Activated T-cell treated with anti-CD3 and anti-CD28 coated beads for 1 hour (primary cell): ENCODE measurements at places on chromosomes 13 and 19.

DNA sequence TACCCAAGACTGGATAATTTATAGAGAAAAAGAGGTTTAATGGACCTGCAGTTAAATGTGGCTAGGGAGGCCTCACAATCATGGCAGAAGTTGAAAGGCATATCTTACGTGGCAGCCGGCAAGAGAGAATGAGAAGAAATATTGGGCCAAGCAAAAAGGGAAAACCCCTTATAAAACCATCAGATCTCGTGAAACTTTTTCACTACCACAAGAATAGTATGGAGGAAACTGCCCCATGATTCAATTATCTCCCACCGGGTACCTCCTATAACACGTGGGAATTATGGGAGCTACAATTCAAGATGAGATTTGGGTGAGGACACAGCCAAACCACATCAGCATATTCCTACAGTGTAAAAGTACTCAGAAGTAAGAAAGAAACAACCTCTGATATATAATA, 4.7 kb upstream of the KBTBD7 start:
- no peak for DNase-seq

GRCh38 chr13:26941345-26942174, 181.0 kb upstream of the GPR12 start:
- no peak for DNase-seq

- DNase-seq: no peak
These were observed 110.3 kb downstream of the NHLRC3 start for GRCh38 chr13:39148513-39148961.

- DNase-seq: no peak
These were observed 27.4 kb upstream of the VN1R4 start for GRCh38 chr19:53294786-53295441.

DNA sequence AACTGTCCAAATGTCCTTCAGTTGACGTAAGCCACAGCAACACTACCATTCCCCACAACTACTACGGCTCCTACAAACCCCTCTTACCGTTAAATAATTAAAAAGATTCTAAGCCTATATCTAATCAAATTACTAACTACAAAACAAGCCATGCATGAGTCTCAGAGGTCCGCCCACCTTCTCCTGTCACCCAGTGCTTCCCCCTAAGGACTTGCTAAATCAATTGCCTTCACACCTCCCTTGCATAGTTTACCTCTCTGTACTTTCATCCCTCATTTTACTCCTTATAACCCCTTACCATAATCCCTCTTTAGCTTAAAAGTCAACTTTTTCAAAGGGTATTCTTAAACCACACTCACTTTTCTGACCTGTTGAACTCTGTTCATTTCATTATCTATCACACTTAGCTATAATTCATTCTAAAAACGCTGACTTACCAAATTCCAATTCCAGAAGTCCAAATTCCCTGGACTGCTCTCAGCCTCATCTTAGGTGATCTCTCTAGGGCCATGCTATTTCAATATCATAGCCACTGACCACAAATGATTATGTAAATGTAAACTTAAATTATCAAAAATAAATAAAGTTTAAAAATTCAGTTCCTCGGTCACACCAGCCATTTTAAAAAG, 187.8 kb downstream of the DIAPH3 start:
- no peak for DNase-seq

DNA sequence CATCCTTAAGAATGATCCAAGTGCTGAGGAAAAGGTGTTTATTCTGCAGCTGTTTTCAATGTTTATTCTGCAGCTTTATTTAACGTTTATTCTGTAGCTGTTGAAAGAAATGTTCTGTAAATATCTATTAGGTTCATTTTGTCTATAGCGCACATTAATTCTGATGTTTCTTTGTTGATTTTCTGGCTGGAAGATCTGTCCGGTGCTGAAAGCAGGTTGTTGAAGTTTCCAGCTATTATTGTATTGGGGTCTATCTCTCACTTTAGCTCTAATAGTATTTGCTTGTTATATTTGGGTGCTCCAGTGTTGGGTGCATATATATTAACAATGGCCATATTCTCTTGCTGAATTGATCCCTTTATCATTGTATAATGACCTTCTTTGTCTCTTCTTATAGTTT, 20.2 kb downstream of the CD70 start:
- DNase-seq: no peak

DNA sequence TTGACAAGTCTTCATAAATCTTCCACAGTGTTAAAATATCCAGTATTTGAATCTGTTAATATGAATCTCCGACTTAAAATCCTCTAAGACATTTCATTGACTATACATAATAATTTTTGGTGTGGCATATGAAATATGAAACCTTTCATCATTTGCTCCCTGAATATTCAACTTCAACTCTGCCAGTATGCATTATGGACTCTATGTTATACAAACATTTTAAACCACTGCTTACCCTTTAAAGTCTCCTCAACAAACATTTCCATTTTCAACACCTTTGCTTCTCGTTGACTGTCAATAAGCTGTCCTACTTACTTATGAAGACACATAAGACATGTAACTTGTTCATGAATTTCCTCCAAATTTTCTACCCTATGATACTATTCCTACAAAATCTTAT, 579.4 kb upstream of the SLITRK6 start:
- no peak for DNase-seq

- DNase-seq: no peak
These were observed at the start of gene PPFIA3 for GRCh38 chr19:49119411-49120324. Gene PPFIA3 (plus strand): TSS chr19:49119544. CDS start chr19:49127874, 8,330 bp downstream.

DNA sequence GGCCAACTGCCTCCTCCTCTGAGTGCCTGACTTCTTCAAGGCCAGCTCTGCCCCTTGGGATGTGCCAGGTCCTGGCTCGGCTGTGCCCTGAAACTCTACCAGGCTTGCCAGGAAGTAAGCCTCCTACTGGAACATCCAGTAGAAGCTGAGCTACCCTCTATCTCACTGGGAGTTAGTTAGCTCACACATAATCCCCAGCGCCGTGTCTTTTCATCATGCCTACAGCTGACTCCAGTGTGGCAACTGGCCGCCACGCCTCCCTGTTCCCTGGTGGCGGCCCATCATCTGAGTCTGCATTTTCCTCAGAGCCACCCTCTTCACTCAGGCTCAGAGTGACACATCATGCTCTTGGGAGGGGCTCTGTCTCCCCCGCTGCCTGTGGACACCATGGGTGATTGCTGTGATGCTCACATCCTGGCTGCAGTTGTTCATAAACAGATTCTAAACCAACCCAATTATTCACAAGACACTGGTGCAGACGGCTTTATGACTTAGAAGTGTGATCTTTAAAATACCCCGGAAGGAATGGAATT, 131.9 kb upstream of the IRS2 start:
- no peak for DNase-seq

DNA sequence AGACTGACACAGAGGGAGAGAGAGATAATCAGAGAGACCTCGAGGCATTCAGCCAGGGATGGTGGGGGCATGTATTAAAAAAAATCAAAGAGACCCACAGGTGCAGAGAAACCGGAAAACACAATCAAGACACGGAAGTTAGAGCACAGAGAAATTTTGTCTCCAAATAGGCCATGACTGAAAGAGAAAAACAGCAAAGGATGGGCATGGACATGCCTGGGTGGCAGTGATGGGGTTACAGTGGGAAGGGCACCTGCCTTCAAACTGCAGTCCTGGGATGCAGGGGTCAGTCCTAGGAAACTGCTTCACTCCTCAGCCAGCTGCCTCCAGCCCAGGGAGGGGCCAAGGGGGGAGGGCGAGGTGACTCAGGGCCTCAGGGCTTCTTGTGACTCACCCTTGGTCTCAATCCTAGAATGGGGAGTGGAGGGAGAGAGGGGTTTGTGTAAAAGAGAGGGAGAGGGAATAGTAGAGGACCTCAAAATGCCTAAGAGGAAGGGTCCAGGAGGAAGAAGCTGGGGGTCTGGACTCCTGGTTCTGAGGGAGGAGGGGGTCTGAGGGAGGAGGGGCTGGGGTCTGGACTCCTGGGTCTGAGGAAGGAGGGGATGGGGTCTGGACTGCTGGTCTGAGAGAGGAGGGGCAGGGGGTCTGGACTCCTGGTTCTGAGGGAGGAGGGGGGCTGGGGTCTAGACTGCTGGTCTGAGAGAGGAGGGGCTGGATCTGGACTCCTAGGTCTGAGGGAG, 3.6 kb upstream of the KCNN4 start:
- DNase-seq: peak; percentile 55

GRCh38 chr13:75875450-75875849, 239.3 kb downstream of the LMO7 start:
- no peak for DNase-seq

DNA sequence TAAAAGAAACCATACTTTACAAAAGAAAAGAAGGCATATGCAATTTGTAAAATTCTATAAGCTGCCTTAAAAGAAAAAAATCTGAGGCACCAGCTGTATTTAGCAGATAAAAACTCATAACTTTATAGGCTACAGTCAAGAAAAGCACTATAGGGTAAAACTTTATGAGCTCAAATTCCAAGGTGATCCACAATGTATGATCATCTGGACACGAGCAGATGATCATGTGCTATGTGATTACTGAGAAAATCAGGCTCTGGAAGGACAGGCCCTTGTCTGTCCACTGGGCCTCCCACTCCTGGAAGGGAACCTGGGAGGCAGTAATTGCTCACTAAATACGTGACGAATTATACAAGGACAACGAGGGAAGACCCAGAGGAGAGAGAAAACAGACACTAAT, 7.3 kb downstream of the GRTP1 start:
- DNase-seq: no peak

- no peak for DNase-seq
These were observed 470.2 kb upstream of the PRR20A start for GRCh38 chr13:56670563-56670962.

DNA sequence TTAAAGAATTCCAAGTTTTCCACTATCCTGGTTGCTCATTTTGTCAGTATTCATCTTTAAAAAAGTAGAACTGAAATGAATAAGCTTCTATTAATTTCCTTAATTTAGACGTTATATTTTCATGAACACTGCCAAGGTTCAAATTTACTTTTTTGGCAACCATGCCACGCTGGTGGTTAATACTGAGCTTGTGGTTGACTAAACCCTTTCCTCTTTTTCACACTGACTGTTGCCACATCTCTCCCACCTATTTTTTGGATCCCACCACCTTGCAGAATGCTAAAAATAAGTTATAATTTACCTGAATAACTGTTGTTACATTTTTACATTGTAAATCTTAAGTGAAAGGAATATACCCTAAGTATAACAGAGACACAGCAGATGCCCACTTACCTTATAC, 45.0 kb downstream of the FLT3 start:
- no peak for DNase-seq

GRCh38 chr19:8045872-8046568, 6.5 kb upstream of the CCL25 start:
- no peak for DNase-seq

- DNase-seq: no peak
These were observed 268.1 kb downstream of the DNAJC15 start for GRCh38 chr13:43291287-43292060.

- no peak for DNase-seq
These were observed 9.8 kb upstream of the STK24 start for GRCh38 chr13:98586400-98587345.

- DNase-seq: no peak
These were observed 367.4 kb downstream of the SPRY2 start for GRCh38 chr13:79973533-79973963.

- DNase-seq: no peak
These were observed 40.8 kb downstream of the UNC13A start for GRCh38 chr19:17647071-17648020.

DNA sequence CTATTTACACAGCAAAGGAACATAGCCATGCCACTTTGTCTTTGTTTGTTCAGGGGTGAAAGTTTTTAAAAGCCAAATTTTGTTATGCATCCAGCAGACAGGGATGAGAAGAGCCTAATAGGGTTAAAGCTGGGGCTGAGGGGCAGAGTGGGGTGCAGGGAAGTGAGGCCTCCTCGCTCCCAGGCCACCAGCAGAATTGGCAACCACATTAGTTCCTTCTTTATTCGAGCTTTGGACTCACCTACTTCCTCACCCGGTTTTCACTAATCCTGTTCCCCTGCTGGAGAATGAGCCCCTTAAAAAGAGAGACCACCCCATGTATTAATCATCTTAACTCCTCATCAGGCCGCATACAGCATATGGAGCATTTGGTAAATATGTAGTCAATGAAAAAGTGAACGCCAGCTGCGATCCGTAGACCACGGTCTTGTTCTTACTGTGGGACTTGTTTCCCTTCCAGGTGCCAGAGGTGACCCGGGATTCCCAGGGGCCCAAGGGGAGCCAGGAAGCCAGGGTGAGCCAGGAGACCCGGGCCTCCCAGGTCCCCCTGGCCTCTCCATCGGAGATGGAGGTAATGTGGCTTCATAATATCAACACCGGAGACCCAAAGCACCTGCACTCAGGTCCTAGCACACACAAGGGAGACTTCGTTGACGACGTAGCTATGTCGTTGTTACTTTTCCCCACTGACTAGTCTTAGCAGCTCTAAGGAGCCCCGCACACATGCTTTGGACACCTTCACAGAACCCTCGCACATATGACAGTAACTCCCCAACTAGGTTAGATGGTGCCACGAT, 112.1 kb downstream of the RAB20 start:
- no peak for DNase-seq

- no peak for DNase-seq
These were observed 215.6 kb downstream of the LIG4 start for GRCh38 chr13:107999751-108000150.

GRCh38 chr13:101916775-101917474, 464.4 kb downstream of the ITGBL1 start:
- DNase-seq: no peak

- no peak for DNase-seq
These were observed 7.7 kb downstream of the N4BP2L2 start for GRCh38 chr13:32530841-32531253.

DNA sequence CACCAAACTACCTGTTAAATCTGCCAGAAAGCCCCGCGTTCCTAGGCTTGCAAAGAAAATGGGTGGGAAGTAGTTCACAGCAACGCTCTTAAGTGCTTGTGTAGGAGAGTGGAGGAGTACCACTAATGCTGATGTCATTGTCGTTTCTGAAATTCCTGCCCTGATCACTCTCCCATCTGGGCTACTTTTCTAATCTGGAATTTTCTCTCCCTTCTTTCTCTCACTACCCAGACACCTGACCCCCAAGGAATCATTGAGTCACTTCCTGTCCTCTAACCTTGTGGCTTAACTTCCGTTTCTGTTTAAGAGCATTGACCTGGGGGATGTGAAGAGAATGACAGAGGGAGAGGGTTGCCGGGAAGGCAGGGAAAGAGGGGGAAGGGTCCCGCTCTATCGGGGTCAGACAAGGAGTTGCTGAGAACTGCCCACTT, 98.7 kb downstream of the STARD13 start:
- no peak for DNase-seq

DNA sequence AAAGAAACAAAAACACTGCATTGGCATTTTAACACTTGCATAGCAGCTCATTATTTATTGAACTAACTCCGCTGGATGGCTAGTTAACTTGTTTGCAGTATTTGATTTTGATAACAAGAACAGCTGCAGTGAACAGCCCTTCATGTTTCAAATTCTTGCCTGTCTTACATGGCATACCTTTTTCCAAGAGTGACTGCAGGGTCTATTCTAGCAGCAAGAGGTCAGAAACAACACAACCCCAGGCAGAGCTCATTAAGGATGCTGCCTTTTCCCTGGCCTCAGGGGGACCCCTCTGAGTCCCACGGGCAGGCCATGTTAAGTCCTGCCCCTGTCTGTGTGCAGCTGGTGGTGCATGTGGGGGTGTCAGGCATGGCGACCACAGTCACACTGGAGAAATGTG, 16.6 kb downstream of the PGPEP1 start:
- DNase-seq: no peak

GRCh38 chr19:39372047-39372802, 18.7 kb downstream of the PAF1 start:
- DNase-seq: no peak

GRCh38 chr19:428149-428548, 19.2 kb upstream of the C2CD4C start:
- no peak for DNase-seq

- DNase-seq: no peak
These were observed 4.4 kb downstream of the BCAT2 start for GRCh38 chr19:48806518-48806817.

GRCh38 chr19:19059018-19059836, 4.6 kb upstream of the SLC25A42 start:
- no peak for DNase-seq
